ENCODE measurements at places on chromosomes 1 and 21.
A peak's percentile ranks its signal among the peaks of the same experiment; 100 is the strongest.

GRCh38 chr1:28144203-28145135, 32.0 kb downstream of the PTAFR start:
- peak; percentile 37 for DNase-seq
- no peaks in the 10 kb centered on the region for H3K36me3 ChIP-seq
- H3K4me3 ChIP-seq, result no peak overlapping the region

- DNase-seq, result no peak
- no peak overlapping the region for H3K27ac ChIP-seq
- no peak overlapping the region for H3K4me3 ChIP-seq
- H3K36me3 ChIP-seq, result peaks cover 12% of the 10 kb centered on the region
- no peaks in the 10 kb centered on the region for H3K4me1 ChIP-seq
Measured at GRCh38 chr1:202498542-202498941, 150.0 kb downstream of the PPP1R12B start.

DNA sequence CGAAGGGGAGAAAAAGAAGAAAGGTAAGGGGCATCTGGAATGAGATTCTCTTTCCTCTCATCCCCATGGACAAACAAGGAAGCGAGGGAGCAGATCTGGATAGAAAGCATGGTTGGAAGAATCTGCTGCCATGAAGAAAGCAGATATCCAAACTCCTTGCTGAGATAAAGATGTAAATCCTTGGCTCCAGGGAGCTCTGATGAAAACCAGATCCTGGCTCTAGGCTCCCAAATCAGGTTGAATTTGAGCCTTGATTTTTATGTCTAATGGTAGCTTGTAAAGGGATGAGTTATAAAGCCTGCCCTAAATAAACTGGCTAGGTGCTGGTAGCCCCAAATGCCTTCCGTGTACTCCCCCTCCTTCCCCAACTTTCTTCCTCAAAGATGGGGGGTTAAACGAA, 64.1 kb upstream of the LAX1 start:
- H3K4me1 ChIP-seq, result no peaks in the 10 kb centered on the region
- H3K4me3 ChIP-seq, result no peak overlapping the region
- peaks cover 41% of the 10 kb centered on the region for H3K36me3 ChIP-seq
- no peak for DNase-seq

DNA sequence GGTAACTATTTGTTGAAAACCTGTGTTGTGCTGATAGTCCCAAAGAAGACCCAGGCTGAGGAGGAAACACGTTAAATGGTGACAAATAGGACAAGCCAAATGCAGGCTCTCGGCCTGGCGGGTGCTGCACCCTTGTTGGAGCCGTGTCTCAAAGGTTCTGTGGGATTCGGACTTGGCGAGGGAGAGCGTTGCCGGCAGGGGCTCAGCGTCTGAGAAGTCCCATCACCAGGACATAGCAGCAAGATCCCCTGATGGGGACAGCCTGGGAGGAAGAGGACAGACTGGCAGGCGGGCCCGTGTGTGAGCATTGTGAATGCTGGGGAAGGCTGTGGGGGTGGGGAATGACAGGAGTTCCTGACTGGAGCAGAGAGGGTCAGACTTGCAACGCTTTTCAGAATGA, 142.5 kb downstream of the PGBD5 start:
- no peak for DNase-seq
- peaks cover 16% of the 10 kb centered on the region for H3K36me3 ChIP-seq
- no peaks in the 10 kb centered on the region for H3K4me1 ChIP-seq
- no peaks in the 10 kb centered on the region for H3K27me3 ChIP-seq
- no peak overlapping the region for H3K27ac ChIP-seq

GRCh38 chr1:46530791-46531409, 20.5 kb downstream of the KNCN start:
- no peaks in the 10 kb centered on the region for H3K36me3 ChIP-seq
- H3K27me3 ChIP-seq, result no peaks in the 10 kb centered on the region
- H3K4me3 ChIP-seq, result no peak overlapping the region
- H3K27ac ChIP-seq, result no peak overlapping the region
- H3K4me1 ChIP-seq, result peaks cover 4% of the 10 kb centered on the region
